Hematopoietic multipotent progenitor cell treated with erythropoietin and hydrocortisone succinate and interleukin-3 and kit ligand, for 8 days (in vitro differentiated cells): ENCODE measurements at places on chromosomes 4 and X.
A peak's percentile ranks its signal among the peaks of the same experiment; 100 is the strongest.

- DNase-seq, result peak; percentile 70
These were observed 26.7 kb downstream of the HTT-AS start for GRCh38 chr4:3047464-3048286.

- DNase-seq, result no peak
These were observed 16.0 kb downstream of the PPP2R2C start for GRCh38 chr4:6456450-6456849.

DNA sequence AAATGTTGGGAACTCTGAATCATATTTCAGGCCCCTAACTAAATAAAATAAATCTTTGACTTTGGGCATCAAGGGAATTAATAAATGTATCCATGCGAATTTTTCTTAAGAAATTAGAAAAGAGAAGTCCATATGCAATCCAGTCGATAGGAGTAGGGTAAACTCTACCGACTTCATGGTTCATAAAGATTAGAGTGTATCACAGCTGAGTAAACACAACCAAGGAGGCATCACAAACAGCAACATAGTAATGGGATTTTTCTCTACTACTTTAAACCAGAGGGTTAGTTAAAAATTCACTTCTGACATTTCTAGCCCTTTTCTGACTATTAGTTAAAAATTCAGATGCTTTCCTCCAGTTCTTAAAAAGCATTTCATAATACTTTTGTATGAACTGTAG, 19.9 kb downstream of the SEPTIN11 start:
- DNase-seq, result no peak

GRCh38 chr4:10656988-10657387, 27.6 kb downstream of the CLNK start:
- DNase-seq, result no peak

GRCh38 chrX:132877954-132878536, 80.4 kb downstream of the HS6ST2 start:
- peak; percentile 5 for DNase-seq

DNA sequence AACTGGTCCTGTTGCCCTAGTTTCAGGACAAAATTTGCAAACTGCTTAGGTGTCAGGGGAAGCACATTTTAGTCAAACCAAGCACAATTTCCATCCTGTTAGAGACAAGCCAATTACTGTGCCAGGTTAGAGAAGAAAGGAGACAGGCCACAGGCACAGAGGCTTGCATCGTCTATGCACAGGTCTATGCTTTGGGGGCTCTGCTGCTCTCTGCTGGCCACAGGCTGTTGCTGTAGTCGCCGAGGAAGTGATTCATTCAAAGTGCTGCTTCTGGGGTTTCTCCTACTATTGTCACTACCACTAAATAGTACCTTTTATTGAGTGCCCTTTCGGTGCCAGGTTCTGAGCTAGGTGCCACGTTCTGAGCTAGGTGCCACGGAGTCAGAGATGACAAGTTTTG, 45.5 kb downstream of the VGLL1 start:
- DNase-seq, result peak; percentile 42

DNA sequence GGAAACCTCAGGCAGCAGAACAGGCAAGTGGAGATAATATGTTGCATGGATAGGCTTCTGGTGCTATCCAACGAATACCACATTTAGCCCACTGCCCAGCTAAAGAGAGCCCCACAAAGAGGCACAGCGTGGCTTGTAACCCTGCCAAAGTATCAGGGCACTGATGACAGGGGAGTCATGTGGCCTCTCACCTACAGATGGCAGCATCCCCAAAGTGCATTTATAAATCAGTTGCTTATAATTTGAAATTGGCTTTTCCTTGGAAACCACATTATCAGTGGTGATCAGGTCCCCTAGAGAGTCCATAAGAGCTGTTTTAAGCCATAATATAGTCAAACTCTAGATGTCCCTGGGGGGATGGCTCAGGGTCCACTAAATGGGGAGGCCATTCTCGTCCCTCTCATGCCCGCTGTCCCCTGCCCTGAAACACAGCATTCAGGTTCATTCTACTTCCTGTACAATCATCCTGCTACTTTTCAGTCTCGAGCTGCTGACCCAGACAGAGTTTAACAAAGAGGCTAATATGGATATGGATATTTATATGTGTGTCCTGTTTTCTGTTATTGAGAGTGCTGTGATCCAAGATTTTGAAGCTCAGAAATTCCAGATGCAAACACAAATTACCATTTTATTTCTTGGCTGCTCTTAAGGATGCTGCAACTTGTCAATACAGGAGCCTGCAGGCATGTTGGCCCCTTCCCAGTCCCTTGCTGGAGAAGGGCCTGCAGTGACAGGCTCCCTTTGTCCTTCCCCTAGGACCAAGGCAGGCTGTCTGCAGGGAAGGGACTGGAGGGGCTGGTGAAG, 28.5 kb downstream of the SRPX start:
- DNase-seq, result peak; percentile 18

DNA sequence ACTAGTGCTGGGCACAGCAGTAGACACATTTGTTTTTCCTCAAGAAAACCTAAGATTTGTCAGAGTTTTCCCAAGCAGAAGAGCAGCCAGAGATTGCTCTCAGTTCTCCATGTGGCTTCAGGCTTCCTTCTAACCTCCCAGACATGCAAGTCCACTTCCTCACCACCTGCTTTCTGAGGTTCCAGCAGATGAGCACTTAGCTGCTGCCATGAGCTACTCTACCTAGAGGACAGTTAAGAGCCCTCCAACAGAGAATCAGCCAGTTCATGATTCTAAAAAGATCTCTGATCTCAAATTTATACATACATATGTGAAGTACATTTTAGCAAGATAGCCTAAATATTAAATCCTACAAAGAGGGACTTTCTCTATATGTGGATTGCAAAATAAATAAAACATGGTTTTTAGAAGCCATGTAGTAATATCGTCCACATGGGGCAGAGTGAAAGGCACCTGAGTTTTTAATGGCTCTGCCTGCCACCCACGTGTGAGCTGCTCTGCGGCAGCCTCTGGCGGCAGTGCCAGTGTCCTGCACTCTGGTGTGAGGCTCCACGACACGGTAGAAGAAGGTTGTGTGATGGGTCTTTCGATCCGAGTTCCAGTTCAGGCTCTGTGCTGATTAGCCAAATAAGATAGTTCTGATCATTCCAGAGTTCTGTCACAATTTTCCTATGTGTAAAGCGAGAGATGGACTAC, 10.3 kb downstream of the CYP4V2 start:
- peak; percentile 80 for DNase-seq

DNA sequence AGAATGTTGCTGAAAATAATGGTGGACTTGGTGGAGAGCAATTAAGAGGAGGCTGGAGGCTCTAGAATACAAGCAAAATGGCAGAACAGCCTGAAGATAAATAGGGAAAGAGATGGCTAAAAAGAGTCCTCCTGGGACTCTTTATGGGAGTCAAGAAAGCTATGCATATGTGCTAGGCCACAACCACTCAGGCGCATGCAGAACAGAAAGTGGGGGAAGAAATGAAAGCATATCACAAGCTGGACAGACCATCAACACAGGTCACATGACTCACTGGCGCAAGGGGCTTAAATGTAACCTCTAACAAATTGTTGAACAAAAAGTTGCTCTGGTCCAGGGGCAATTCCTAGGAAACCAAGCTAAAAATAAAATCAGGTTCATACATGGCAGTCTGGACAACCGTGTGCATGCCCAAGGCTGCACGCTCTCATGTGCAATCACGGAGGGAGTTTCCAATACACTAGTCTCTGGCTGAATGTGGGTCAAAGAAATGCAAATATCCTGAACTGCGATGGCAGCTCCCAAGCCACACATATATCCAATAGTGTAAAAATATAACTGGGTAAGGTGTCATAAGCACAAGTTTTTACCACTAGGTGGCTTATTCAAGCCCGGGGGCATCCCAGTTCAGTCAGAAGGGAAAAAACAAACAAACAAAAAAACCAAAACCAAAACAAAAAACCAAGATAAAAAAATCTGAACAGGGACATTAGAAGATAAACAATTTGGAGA, 45.4 kb downstream of the ZNF711 start:
- DNase-seq, result no peak

GRCh38 chr4:15738877-15739276, 36.0 kb downstream of the BST1 start:
- DNase-seq, result no peak

- DNase-seq, result no peak
These were observed 99.0 kb upstream of the GPR34 start for GRCh38 chrX:41589634-41590270.

GRCh38 chrX:27767387-27767786, 40.4 kb upstream of the MAGEB10 start:
- DNase-seq, result no peak

GRCh38 chr4:169136330-169136729, 126.3 kb upstream of the CBR4 start:
- no peak for DNase-seq

DNA sequence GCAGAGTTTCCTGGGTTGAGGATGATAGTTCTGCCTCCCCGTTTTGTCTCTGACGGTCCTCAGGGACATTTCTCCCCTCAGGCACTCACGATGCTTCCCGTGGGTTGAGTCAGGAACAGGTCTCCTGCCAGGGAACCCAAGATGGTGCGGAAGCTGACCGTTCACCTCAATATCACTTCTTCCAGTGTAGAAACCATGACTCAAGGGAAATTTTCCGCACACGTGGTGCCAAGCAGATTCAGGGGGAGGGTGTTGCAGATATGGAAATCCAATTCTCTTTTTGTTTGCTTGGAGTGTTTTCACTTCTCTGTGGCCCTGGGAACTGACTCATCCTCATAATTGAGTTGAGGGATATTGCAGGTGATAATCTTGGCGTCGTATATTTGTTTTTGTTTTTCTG, 46.7 kb downstream of the CXorf49B start:
- no peak for DNase-seq

GRCh38 chrX:70038951-70039350, 10.8 kb downstream of the AWAT2 start:
- no peak for DNase-seq

- no peak for DNase-seq
These were observed 163.6 kb upstream of the KLF3 start for GRCh38 chr4:38500433-38500832.

- DNase-seq, result no peak
These were observed 484.2 kb downstream of the BCOR start for GRCh38 chrX:39613482-39613995.

DNA sequence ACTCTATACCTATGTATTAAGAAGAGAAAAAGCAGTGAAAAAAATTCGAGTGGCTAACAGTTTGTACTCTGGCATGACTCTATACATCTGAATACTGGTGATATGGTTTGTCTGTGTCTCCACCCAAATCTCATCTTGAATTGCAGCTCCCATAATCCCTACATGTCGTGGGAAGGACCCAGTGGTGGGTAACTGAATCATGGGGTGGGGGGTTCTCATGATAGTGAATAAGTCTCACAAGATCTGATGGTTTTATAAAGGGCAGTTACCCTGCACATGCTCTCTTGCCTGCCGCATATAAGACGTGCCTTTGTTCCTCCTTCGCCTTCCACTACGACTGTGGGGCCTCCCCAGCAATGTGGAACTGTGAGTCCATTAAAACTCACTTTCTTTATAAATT, 70.4 kb downstream of the LRBA start:
- peak; percentile 91 for DNase-seq

GRCh38 chr4:24968992-24969391, 56.1 kb upstream of the CCDC149 start:
- no peak for DNase-seq

DNA sequence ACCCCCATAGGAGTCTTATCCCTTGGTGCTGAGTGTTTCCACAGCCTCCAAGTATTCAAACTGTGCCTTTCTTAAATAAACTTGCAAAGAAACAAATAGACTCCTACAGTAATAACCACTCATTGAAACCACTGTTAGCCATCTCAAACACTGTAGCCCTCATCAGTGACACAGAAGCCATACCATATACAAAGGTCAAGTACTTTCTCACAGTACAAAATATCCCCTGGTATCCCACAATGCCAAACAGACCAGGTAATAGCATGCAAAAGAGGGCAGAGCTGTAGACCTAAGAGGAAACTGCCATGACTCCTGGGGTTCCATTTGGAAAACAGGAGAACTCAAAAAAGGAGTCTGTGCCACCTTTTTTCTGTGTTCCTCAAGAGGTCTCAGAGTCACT, 173.8 kb upstream of the PPP1R2C start:
- DNase-seq, result no peak

DNA sequence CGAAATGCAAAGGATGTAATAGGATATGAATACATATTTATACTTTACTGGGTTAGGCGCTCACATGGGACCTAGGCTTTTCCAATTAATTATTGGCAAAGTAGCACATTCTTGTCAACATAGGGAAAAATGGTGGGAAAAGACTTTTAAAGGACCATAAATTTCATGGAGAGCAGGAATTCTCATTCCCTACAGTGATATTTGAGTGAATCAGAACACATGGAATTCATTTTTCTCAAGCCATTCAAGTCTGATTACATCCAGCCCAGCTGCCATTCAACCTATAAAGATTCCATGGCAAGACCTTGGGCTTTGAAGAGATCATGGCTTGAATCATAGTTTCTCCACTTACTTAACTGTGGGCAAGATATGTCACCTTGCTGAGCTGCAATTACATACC, 150.4 kb downstream of the SOWAHB start:
- DNase-seq, result no peak

DNA sequence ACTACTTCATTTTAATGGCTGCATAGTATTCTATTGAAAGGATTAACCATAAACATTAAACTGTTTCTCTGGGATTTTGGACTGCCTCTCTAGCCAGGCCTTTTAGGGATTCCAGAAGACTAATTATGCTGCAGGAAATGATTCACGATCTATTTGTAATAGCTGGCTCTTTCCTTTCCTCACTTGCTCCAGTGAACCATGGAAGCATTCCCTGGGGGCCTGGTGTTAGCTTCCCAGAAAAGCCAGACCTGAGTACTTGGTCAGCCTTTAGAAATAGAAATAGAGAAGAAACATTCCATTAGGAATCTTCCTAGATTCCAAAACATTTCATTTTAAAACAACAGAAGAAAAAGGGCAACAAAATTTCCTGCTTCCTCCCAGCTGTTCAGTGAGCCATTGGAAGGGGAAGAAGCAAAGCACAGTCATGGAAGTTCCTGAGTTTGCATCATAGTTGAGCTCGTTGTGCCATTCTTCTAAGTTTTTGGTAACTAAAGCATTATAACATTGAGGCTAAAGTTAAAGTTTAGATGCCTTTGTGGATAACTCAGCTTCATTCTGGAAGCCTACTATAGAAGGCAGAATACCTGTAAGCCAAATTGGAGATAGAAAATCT, 83.5 kb downstream of the NPNT start:
- no peak for DNase-seq

- no peak for DNase-seq
These were observed 150.1 kb upstream of the MAGEB2 start for GRCh38 chrX:30065226-30065625.

DNA sequence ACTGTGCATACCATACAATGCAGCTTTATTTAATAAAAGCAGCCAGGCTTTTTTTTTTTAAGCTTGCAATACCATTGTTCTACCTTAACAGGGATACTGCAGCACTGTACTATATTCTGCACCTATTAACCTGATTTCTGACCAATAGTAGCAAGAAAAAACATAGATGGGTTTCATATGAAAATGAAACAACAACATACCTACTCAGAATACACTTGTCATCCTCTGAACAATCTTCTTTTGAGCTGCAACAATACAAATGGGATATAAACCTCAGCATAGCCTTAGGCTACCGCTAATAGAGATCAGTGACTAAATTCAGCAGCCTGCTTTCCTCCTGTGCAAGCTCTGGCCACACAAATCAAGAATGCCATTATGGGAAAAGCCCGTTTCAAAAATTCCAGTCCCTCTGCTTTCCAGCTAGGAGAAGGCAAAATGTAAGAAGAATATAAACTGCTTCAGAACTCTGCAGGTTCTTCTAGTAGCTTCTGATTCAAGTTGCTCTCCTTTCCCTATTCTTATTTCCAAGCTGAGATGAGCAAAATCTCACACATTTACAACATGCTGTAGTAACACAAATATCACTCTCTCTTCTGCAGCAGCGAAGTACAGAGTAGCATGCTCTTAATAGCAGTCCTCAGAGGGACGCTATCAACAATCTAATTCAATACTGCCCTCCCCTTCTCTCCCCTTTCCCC, 143.4 kb downstream of the KLHL13 start:
- no peak for DNase-seq
